KBM-7 (cell line): ENCODE measurements at places on chromosomes 12 and 14.
A peak's percentile ranks its signal among the peaks of the same experiment; 100 is the strongest.

- no peak for DNase-seq
Measured at GRCh38 chr14:104387022-104388010, 192.2 kb upstream of the C14orf180 start.

DNA sequence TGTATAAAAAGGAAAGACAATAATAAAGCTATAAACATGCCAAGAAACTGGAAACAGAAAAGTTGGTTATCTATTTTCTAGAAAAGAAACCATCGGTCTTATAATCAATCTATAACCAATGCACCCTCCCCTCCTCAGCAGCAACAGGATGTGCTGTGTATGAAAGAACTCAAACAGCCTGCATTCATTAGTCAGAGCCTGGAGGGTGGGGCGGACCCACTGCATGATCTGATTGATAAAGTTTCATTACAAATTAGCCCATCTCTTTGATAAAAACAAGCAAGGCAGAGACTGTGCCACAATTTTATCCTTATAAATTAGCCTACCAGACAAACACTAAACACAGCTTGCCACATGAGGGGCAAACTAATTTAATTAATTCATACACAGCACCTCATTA is 448.1 kb downstream of the BCAT1 start:
- no peak for DNase-seq

DNA sequence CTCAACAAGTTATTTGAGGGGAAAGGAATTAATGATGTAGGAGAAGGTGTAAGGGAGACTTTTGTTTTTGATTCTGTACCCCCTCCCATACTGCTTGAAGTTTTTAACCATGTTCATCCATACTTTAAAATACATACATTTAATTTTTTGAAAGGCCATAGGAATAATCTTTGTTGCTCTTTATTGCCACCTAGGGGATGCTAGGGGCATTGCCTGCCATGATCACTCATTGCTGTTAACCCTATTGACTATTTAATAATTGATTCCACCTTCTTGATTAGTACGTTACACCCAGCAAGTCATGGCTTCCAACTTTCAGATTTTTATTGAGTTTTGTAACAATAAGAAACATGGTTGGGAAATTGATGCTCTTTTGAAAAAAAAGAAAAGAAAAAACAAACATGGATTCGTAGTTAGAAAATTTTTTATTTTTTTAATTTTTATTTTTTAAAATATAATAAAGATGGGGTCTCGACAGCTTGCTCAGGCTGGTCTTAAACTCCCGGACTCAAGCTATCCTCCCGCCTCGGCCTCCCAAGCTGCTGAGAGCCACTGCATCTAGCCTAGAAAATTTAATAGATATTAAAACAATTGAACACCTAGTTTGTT is 8.5 kb upstream of the PRKAB1 start:
- DNase-seq, result peak; percentile 70

DNA sequence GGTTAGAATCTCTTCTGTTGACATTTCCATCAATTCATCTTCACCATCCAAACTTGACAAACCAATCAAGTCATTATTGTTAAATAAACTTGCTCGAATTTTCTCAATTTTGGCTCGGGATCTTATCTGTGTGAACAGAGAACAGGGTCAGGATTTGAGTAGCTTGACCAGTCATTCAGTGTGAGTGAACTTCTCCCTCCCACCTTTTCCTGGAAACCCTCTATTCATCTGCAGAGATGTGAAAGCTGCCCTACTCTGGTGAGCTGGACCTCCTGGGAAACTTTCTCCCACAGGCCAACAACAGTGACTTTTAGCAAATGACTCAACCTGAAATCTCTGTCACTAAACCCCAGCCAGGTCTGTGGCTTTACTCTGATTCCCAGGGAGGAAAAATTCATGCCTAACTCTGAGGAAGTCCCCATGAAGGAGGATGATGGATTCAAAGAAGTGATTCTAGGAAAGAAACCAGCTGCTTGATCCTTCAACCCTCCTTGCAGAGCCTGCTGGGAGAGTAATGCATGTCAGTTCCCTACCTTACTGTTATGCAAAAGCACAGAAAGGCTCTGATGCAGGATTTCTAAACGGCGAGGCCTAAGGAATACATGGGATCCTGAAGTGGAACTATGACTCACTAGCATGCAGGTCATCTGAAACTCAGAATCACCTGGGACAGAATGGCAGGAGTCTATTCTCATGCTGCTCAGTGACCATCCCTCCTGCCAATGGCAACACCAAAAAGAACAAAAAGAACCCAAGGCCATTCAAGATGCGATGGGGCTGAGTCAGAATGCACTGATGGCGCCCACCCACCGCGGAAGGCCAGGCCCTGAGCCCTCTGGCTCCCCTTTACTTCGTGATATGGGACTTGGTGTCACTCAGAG is 58.0 kb downstream of the TRAFD1 start:
- DNase-seq, result no peak

GRCh38 chr12:11630046-11630706 is 19.3 kb upstream of the ETV6 start:
- peak; percentile 52 for DNase-seq

GRCh38 chr14:71166180-71166837 is 259.1 kb downstream of the PCNX1 start:
- peak; percentile 65 for DNase-seq

- no peak for DNase-seq
Measured at GRCh38 chr12:79710707-79711483, 20.1 kb upstream of the PAWR start.
